Fibroblast of skin of left quadriceps (primary cell): ENCODE measurements at places on chromosomes 2 and 18.

- DNase-seq = no peak
Measured at GRCh38 chr2:30346471-30347169, 100.4 kb upstream of the LCLAT1 start.

- DNase-seq = no peak
Measured at GRCh38 chr2:193824474-193824873, 1629.7 kb upstream of the TMEFF2 start.

GRCh38 chr2:18465979-18466378 lies 94.5 kb downstream of the RDH14 start:
- no peak for DNase-seq

DNA sequence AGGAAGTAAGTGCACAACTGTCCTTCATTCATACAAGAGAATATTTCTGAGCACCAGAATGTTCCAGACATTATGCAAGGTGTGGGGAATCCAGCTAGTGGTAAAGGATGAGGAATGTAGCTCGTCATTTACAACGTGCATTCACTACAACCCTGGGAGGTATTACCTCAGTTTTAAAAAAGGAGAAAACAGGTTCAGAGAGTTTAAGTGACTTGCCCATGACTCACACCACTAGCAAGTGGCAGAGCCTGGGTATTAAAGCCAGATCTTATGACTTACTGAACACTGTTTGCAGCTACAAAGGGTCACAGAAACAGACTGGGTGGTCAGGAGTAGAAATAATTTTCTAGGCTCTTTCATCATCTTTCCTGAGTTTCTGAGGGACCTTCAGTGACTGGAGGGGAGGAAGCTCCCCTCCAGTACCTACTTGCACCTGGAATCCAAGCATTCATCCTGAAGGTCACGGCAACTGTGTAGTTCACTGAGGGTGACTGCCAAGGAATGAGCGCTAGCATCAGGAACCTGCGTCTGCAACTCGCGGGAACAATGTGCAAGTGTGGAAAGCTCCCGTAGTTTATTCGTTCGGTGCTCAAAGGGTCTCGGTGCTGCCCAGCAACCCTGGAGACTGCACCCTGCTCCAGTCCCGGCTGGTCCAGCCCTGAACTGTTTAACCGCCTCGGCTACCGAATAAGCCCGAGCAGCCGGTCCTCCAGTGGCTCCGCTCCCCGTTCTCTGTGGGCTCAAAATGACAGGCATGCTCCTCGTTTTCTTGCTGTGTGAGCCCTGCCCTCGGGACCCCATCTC lies 647 bp downstream of the CCDC121 start:
- peak; percentile 47 for DNase-seq

- DNase-seq = no peak
Measured at GRCh38 chr2:17194083-17194482, 324.2 kb downstream of the RAD51AP2 start.

DNA sequence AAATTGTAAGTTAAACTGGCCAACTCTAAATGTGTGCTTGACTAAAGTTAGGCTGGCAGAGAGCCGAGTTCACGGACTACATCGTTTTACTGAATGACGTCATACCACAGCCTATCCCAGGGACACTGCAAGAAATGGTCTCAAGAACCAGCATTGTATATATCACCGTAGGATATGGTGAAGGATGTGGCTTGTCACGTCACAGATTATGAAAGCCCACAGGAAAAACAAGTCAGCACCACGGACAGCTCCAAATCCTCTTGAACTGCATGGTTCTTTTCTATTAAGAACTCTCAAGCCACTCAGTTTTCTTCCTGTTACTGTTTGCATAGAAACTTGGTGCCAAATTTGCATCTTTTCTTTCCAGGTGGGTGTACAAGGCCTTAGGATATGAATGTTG lies 85.1 kb upstream of the ACAA2 start:
- DNase-seq = peak; percentile 44

DNA sequence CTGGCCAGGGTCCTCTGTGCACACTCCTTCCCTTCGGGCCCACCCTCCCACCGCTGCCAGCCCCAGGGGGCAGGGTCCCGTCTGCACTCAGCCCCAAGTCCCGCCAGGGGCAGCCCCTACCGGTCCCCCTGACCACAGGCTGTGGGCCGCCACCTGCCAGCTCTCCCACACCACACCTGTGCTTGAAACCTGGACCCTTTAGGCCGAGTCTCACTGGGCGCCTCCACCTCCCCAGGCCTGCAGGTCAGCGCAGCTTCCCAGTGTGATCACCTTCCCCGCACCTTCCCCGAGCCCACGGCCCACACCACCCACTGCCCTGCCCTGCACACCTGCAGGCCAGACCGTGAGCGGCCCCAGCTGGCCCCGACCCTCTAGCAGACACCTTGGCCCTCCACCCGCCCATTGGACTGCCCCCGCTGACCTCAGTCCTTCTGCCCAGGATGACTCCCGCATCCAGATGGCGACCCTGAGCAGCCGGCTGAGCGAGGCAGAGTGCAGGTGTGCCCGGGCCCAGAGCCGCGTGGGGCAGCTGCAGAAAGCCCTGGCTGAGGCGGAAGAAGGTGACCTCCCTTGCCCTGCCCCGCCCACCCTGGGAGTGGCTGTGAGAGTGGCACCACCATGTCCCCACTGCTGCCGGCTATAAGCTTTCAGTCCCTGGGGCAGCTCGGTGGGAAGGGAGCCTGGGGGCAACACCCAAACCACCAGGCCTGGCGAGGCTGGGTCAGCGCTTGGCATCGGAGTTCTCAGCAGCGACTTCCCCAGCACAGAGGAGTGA lies 31.3 kb upstream of the SNED1 start:
- no peak for DNase-seq

GRCh38 chr2:26670171-26670570 lies 22.4 kb upstream of the KCNK3 start:
- DNase-seq = no peak

- no peak for DNase-seq
Measured at GRCh38 chr2:96699621-96700020, 40.2 kb downstream of the LMAN2L start.

GRCh38 chr18:60040971-60041370 lies 141.2 kb downstream of the PMAIP1 start:
- no peak for DNase-seq

GRCh38 chr2:16900405-16901025 lies 234.9 kb upstream of the CYRIA start:
- DNase-seq = no peak

DNA sequence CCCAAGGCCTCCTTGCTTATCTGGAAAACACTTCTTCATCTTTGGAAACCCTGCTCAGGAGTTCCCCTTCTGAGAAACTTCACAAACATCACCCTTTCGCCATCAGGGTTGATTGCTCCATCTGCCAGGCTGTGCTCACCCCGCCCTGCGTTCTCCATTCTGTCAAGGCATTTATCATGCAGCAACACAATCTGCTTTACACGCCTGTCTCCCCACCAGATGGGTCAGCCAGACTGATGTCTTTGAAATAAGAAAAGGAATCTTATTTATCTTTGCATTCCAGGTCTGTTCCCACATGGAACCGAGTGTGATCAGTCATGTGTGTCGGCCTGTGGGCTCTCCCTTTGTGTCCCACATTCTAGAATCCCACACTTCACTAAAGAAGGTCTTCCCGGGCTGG lies 110.0 kb upstream of the ARL4C start:
- no peak for DNase-seq

DNA sequence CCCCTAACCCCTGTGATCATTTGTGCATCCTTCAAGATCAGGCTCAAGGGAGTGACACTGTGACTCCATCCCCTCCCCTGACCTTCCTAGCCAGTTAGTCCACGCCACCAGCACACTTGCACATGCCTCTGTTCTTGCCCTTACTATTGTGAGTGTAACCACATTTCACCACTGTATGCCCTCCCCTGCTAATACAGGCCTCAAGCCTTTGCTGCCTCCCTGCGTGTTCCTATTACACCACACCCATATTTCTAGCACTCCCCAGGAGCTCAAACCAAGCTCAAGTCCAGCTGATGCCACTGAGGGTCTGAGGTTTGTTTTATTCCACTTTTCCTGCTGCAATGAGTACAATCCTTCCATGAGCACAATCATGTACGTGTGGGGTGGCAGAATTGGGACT lies 288.9 kb upstream of the FBXO11 start:
- no peak for DNase-seq

DNA sequence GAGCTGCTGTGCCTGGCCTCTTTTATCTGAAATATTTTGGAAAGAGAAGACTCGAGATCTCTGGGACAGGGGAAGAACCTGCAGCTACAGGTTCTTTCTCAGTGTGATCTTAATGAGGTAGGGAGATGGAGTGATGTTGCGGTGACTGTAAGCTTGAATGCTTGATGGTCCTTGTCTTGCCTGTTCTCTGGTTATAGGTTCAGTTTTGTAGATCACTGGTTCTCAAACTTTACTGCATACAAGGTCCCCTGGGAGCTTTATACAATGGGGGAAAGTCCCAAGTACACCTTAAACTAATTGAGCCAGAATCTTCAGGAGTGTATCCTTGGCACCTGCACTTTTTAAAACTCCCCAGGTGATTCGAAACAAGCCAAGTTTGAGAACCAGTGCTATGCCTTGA lies 136.7 kb upstream of the CXCR4 start:
- no peak for DNase-seq

GRCh38 chr2:143139835-143140393 lies 10.7 kb downstream of the ARHGAP15 start:
- DNase-seq = no peak

DNA sequence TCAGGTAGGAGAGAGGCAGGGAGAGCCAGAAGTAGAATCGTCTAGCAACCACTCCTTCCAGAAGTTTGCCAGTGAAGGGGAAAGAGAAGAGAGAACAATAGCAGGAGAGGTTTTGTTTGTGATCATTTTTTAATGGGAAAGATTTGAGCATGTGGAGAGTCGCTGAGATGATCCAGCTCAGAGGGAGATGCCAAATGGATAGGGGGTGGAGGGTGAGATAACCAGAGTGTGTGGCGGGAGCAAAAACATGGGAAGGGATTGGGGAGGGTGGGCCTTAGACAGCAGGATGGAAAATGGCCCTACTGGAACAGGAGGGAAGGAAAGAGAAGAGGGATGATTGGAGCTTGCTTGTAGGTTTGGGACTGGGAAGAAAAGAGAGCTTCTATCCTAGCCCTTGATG lies 269.8 kb downstream of the GLI2 start:
- DNase-seq = no peak

- DNase-seq = no peak
Measured at GRCh38 chr2:196217116-196217515, 45.7 kb upstream of the STK17B start.

- DNase-seq = peak; percentile 29
Measured at GRCh38 chr2:231110551-231110950, 14.3 kb downstream of the HTR2B start.

- DNase-seq = no peak
Measured at GRCh38 chr2:188251034-188251433, 40.6 kb upstream of the GULP1 start.

DNA sequence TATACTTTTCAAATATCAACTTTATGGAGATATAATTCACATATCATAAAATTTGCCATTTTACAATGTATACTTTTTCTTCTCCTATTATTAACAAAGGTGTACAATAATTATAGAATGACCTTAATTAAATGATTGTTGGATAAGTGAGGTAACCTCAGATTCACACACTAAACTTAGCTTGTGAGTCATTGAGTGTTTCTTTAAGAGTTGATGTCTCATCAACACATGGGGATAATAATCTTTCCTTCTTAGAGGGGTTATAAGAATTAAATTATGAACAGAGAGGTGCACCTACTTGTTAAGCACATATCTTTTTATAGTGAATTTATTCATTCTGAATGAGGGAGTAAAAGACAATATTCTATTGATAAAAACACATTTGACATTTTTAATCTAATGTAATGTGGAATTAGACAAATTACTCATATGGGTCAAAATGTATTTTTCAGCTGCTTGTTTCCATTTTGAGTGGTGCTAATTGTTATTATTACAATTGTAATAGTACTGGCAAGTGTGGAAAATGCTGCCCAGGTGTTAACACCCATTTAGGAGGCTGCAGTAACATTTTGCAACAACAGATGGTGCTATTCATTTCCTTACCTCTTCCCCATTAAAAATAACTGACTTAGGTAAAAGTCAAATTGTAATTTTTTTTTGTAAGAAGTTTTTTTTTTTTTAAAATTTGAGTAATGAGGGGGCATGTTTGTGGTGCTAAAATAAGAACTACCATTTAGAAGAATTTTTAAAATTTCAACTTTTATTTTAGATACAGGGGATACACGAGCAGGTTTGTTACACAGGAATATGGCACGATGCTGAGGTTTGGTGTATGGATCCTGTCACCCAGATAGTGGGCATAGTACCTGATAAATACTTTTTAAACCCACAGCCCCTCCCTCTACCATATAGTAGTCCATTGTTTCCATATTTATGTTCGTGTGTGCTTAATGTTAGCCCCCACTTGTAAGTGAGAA lies 32.1 kb upstream of the DYNAP start:
- peak; percentile 1 for DNase-seq

GRCh38 chr2:112699984-112700667 lies 20.7 kb upstream of the NT5DC4 start:
- DNase-seq = no peak

GRCh38 chr18:61183798-61184197 lies 149.4 kb upstream of the CDH20 start:
- no peak for DNase-seq

GRCh38 chr2:174666312-174666711 lies 68.7 kb upstream of the WIPF1 start:
- DNase-seq = no peak

- DNase-seq = no peak
Measured at GRCh38 chr2:7226501-7226900, 309.3 kb downstream of the RNF144A start.

DNA sequence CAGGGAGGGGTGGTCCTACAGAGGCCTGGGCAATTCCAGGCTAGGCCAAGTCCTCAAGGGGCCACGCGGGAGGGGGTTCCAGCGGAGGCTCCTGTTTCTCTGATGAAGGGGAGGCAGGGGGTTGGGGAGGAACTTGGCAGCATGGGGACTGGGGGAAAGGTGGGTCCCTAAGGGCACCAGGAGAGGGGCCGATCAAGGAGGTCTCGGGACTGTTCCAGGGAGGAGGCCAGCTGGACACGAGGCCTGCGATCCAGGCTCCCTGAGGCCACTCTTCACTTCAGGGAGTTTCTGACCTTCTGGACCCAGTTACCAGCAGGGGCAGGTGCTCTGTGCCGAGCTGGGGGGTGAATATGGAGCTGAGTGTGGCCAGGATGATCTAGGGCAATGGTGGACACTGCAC lies 71.5 kb downstream of the ASB1 start:
- DNase-seq = no peak

- DNase-seq = no peak
Measured at GRCh38 chr2:101787097-101787496, 89.6 kb downstream of the MAP4K4 start.

DNA sequence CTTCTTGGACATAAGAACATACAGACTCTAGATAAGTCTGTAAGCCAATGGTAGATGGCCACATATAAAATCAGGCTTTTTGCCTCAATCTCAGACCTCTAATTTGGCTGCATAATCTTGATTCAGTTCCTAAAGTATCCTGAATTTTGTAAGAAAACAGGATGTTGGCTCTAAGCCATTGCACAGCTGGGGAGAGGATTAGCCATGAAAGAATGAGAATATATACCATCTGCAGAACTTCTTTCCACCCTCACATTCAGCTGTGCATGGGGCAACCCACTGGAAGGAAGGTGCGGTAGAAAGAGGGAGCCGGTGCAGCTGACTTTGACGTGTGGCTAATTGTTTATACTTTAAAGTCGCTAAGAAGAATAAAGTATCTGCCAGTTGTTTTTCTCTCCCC lies 1061.6 kb upstream of the FAM98A start:
- no peak for DNase-seq
